ENCODE measurements at places on chromosomes 1 and 21.

DNA sequence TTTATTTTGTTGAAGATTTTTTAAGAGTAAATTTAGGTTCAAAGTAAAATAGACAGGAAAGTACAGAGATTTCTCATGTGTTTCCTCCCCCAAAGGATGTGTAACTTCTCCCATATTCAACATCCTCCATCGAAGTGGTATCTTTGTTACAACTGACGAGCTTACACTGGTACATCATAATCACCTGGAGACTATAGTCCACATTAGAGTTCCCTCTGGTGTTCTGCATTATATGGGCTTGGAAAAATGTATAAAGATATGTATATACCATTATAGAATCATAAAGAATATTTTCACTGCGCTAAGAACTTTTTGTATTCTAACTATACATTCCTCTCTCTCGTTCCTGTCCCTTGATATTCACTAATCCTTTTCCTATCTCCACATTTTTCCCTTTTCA lies 203.7 kb downstream of the AMY1C start:
- no peak for DNase-seq

GRCh38 chr1:164576291-164577271 lies 17.6 kb downstream of the PBX1 start:
- no peak for DNase-seq

DNA sequence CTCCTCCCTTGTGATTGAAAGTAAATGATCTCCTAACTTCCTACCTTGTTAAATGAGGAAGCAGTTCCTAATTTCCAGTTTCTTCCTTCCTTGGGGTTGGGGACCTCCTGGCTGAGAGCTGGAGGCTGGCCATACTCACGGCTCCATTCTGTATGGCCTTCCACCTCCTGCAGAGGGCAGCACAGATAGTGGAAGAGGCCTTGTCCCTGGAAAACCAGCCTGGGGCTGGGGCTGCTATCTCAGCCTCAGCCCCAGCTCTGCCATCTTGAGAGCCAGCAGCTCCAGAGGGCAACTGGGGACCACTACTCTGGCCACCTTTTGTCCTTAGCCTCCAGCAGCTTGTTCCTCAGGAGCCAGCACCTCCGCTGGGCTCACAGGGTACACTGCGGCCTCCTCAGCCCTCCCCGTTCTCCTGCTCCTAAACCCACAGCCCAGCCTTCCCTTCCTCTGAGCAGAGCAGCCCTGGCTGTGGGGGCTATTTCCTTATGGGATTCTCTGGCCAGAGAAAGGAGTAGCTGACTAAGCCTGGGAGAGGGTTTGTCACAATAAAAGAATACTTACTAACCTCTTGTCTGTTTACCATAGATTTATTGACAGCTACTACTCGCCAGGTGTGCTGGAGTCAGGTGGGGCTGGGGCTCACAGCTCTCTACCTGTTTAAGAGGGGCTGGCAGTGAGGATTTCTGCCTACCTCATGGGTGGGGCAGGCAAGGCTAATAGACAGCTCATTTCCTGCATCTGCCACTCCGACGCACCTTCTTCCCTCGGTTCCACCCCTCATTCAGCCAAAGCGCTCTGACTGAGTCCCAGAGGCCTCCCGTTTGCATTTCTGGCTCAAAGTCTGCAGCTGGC lies 6.3 kb downstream of the TMEM234 start:
- peak; percentile 40 for DNase-seq

GRCh38 chr1:221394011-221394544 lies 347.8 kb downstream of the DUSP10 start:
- DNase-seq, result no peak

DNA sequence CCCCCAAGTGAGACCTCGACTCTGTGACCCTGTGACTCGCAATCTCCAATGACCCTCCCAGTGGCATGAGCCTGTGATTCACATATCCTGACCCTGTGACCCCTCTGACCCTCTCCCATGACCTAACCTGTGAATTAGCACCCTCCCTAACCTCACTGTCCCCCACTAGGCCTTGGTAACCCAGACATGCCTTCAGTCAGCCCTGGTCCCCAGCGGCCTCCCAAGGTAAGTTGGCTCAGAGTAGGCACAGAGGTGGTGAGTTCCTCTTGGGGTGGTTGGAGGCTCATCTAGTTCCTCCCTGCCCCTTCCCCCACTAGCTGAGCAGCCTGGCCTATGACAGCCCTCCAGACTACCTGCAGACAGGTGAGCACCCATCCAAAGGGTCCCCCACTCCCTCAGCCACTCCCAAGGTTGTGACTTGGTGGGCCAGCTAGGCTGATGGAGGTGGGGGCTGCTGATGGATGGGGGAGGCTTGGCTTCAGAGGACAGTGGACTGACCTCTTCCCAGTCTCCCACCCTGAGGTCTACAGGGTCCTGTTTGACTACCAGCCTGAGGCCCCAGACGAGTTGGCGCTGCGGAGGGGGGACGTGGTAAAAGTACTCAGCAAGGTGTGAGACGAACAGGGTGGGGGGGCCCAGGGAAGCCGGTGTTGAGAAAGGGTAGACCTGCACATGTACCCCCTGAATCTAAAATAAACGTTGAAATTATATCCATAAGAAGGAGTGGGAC lies 1.6 kb downstream of the SH3D21 start:
- no peak for DNase-seq

- no peak for DNase-seq
Observed at GRCh38 chr1:209527372-209527771, 56.1 kb upstream of the CAMK1G start.

- DNase-seq, result no peak
Observed at GRCh38 chr21:31903896-31904295, 31.1 kb downstream of the HUNK start.

- no peak for DNase-seq
Observed at GRCh38 chr1:165772739-165773138, 4.1 kb upstream of the TMCO1 start.

DNA sequence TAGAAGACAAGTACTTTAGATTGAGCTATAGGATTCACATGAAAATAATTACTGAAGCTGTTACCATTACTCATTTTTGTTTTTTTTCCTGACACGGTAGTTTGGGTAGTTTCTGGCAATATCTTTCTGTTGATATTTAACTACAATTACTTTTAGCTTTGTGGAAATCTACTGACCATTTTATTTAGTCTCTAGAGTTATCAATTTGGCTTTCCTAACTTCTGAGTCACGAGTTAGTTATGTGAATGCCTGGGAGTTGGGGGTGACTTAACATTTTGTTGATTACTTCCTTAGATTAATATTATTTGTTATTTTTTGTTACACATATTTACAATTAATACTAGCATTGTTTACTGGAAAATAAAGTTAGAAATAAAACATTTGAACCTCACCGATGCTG lies 160.6 kb downstream of the HMCN1 start:
- DNase-seq, result no peak

DNA sequence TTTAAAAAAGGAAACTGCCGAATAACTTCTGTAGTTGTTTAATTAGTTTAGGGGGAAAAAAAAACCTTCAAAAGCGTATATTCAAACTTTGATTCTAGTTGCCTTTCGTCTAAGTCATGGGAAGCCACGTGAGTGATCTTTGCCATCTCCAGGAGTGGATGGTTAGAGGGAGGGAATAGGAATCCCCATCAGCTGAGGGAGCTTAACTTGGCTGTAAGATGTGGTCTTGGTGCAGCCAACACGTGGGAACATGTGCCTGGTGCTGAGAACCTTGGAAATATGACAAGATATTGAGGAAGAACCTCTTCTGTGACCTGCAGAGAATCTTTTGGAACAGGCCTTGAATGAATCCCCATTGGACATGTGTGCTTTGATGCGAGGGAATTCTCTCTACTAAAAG lies 1.7 kb downstream of the BACE2 start:
- DNase-seq, result no peak

- DNase-seq, result no peak
Observed at GRCh38 chr1:7891804-7892203, 38.9 kb upstream of the UTS2 start.

- no peak for DNase-seq
Observed at GRCh38 chr1:100213141-100213540, 35.1 kb upstream of the LRRC39 start.

- no peak for DNase-seq
Observed at GRCh38 chr1:232610192-232610901, 19.6 kb downstream of the SIPA1L2 start.

- no peak for DNase-seq
Observed at GRCh38 chr1:60245324-60245723, 171.8 kb upstream of the C1orf87 start.

DNA sequence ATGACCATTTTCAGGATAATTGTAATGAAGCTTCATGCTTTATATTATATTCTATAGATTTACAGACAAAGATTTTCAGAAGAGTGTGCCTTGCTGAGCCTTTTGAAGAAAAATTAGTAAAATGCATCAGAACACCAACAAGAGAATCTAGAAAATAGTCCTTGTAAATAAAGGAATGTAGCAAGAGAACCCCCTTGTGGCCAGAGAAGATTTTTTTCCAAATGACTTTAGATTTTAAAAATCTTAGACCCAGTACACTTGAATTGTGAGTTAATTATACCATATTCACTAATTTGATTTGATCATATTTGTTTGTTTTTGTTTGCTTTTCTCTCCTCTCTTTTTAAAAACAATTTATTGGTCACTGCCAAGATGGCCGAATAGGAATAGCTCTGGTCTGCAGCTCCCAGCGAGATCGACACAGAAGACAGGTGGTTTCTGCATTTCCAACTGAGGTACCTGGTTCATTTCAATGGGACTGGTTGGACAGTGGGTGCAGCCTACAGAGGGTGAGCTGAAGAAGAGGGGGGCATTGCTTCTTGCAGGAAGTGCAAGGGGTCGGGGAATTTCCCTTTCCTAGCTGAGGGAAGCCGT lies 12.8 kb upstream of the IFI44L start:
- DNase-seq, result no peak

DNA sequence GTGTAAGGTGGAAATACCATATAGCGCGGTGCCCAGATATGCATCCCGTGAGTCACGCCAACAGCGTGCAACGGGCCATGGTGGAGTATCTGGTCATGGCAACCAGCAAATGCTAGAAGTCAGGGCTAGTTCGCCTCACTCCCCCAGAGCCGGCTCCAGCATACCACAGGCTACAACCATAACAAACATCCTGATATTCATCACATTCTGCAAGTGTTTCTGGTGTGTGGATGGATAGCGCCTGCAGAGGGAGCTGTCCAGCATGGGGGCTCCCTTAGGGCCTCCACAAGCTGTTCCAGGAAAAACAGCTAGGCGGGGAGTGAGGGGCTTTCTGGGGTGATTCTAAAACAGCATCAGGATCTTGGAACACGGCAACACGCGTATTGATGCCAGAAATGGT lies 6.8 kb downstream of the C1orf198 start:
- DNase-seq, result no peak

GRCh38 chr21:29359718-29360117 lies 61.0 kb downstream of the BACH1 start:
- DNase-seq, result no peak

DNA sequence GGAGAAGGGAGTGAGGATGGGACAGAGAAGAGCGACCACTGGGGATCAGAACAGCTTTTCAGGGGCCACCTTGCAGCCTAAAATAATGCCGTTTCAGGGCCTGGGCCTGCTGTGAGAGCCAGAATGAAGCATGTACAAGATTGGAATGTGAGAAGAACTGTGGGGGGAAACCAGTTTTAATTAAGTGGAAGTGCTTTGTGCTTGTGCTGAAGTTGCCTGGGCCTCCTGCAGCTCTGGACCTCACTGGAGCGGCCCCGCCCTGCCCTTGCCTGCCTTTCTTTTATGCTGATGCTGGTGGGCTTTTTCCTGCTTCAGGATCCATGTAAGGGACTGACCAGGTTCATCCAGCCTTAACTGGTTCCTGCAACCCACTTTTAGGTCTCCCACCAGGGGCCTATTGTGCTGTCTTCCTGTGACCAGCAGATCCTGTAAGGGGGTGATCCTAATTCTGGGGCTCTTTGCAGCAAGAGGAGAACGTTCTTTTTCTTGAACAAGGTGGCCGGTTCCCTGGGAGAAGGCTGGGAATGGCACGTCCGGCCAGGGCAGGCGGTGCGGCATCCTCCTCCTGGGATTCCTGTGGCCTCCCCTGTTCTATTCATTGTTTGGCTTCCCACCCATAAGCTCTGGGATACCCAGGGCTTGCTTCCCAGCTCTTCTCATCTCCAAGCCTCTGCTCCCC lies 3.2 kb downstream of the C1orf226 start:
- DNase-seq, result no peak

DNA sequence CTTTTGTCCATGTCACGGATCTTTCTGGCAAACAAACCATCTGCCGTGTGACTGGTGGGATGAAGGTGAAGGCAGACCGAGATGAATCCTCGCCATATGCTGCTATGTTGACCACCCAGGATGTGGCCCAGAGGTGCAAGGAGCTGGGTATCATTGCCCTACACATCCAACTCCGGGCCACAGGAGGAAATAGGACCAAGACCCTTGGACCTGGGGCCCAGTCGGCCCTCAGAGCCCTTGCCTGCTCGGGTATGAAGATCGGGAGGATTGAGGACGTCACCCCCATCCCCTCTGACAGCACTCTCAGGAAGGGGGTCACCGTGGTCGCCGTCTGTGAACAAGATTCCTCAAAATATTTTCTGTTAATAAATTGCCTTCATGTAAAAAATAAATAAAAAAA lies 35.9 kb upstream of the NBL1 start:
- DNase-seq, result no peak

DNA sequence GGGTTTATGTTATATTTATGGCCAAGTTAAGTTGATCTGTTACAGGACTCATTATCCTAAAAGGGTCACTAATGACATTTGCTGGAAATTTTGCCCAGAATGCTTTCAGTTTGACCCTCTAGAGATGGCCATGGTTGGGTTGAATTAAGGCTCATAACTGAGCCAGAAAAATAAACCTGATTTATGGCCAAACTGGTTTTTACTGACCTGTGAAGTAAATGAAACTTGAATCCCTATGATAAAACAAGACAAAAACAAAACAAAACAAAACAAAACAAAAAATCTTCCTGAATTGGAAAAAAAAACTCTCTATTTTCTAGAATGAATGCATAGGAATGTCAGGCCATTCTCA lies 72.5 kb upstream of the CLDN14 start:
- DNase-seq, result no peak

DNA sequence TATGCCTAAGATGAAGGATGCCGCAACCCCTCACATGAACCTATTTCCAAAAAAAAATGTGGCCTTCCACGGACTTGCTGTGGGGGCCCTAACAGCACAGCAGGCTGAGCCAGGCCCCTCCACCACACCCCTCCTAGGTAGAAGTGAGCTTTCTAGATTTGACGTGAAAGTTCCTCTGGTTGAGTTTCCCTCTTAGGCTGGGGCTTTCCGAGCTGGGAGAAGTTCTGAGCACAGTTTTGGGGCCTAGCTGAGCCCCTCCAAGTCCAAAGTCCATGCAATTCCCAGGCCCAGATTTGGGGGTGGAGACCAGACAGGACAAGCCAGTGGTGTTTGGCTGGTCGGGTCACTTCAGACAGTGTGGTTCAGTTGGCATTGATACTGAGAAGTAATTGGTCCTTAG lies 13.8 kb upstream of the PHLDA3 start:
- DNase-seq, result no peak

GRCh38 chr1:6584126-6585080 lies 4.6 kb downstream of the ZBTB48 start:
- DNase-seq, result no peak

GRCh38 chr1:7573481-7573880 lies 197.6 kb upstream of the VAMP3 start:
- DNase-seq, result no peak

- no peak for DNase-seq
Observed at GRCh38 chr1:43237121-43237520, 32.7 kb upstream of the TMEM125 start.

- no peak for DNase-seq
Observed at GRCh38 chr21:38922474-38923235, 116.9 kb downstream of the ETS2 start.
